ENCODE measurements at places on chromosomes 2 and 18.

- no peak for DNase-seq
These were observed 5.1 kb downstream of the NFATC1 start for GRCh38 chr18:79400591-79401381.

- no peak for DNase-seq
These were observed 492.3 kb upstream of the TMEFF2 start for GRCh38 chr2:192687015-192687414.

GRCh38 chr2:133270550-133270949 is 297.7 kb downstream of the NCKAP5 start:
- no peak for DNase-seq

DNA sequence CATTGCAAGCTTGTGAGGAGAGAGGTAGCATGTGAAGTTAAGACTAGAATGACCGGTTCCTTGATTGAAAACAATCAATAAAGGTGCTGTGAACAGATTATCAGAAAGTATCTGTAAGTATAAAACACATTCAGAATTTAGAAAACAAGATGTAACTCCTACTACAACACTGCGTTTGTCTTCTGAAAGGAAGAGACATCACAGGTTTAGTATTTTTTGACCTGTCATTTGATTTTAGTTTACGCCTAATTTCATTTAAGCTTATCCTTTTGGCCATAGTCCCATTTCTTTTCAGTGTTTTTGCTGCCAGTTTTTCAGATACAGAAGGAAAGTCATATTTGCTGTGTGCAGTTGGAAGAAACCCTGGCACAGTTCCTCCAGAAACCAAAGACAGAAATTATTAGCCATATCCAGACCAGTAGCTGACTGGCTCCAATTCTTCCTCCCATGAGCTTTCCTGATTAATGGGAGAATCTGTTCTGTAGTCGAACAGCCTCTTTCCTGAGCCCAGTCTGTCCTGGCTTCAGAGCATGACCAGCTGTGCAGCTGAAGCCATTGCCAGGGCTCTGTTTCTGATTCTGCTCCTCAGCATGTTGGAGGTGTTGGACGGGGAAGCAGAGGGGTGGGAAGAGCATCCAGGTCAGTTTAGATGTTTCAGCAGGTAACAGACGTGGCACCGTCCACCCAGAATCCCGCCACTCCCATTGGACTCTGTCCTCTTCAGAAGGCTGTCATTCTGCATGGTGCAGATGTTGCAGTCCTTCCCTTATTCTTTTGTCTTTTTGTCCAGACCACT is 61.0 kb downstream of the CRIM1 start:
- no peak for DNase-seq

DNA sequence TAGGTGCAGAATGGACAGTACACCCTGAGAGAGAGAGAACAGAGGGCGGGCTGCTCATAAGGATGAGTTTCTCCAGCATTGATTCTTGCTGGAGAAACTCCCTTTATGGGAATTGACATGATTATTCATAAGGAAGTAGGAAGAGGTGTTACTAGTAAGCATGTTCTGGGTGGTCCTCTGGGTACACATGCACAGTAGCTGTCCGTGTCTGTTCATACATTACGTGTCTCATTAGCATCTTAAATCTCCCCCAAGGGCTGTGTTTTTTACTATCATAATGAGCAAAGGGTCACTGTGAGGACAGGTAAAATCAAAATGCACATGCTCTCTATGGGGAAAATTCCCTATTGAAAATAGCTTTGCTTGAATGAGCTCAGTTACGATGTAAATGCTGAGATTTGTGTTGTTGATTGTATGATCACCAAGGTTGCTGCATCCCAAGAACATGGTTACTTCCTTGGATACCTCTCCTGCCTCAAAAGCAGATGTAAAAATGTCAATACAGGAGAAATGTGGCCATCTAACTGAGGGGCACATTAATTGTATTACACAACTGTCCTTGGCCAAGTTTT is 238.9 kb downstream of the CDH20 start:
- DNase-seq: no peak

- DNase-seq: no peak
These were observed 1296.0 kb upstream of the ZEB2 start for GRCh38 chr2:145815933-145816332.
